Activated effector memory CD4-positive, alpha-beta T cell treated with anti-CD3 and anti-CD28 coated beads, Interleukin-2, amount 50 U/mL, for 16 hours (primary cell): ENCODE measurements at places on chromosomes 3 and 15.
A peak's percentile ranks its signal among the peaks of the same experiment; 100 is the strongest.

GRCh38 chr3:5304789-5305683 is 117.5 kb downstream of the EDEM1 start:
- DNase-seq = no peak

DNA sequence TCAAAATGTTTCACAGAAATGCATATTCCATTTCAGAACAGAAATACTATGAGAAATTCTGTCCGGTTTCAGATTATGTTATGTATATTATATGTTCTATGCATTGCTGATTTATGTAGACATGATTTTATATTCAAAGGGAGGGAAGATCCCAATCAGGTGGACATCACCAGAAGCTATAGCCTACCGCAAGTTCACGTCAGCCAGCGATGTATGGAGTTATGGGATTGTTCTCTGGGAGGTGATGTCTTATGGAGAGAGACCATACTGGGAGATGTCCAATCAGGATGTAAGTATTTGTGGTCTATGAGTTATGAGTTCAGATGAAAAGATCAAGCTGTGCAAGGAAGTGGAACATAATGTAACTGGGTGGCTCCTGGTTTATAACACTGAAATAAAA is 341.7 kb downstream of the EPHA3 start:
- no peak for DNase-seq

GRCh38 chr3:132421832-132422231 is 4.5 kb downstream of the DNAJC13 start:
- no peak for DNase-seq

DNA sequence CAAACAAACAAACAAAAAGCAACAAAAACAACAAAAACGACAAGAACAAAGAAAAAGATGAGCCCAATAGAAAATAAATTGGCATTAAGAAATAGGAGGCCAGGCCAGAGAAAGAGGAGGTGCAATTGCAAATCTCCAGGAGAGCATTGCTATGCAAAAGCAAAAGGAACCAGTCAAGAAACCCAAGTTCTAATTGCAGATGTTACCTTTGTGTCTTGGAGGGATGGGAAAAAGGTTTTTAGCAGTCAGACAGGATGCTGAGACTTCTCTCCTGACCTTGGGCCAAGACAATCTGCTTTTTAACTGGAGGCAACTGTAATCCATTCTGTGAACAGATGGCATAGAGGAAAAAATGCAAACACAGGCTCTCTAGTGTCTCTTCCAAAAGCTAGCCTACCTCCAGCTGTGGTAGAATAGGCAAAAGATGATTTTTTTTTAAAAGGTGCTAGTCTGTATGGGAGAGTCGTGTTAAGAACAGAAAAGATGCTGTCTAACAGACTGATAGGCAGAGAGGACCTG is 56.4 kb downstream of the LSAMP start:
- no peak for DNase-seq

GRCh38 chr3:182618085-182618732 is 175.1 kb upstream of the ATP11B start:
- no peak for DNase-seq

DNA sequence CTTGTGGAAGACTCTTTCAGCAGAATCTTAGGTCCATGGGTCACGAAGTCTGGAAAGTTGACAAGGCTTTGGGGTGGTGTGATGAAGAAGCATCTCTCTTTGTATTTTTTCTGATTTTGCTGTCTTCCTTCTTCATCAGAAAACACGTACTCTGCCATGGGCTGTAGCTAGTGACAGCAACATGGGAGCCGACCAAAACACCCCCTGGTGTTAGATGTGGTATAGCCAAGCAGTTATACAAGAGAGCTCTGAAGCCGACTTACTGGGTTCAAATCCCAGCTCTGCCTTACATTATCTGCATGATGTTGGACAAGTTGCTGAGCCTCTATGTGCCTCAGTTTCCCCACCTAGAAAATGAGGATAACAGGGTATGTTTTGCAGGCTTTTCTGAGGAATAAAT is 32.9 kb upstream of the LYZL4 start:
- DNase-seq = no peak

DNA sequence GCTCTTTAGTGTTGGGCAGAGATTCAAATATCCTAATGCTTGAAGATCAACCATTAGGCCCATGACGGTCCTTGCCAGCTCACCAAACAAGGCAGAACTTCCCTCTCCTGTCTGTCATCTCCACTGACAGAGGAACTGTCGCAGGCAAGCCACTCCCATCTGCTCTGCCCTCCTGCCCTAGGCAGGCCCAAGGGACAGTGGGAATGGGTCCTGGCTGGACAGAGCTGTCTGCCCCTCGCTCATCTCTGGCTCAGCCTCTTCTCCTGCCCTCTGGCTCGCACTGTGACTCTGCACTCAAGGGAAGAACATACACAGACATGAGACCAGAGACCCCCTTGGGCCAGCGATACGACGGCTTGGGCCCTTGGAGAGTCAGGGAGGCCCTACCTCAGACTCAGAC is 7.6 kb upstream of the MUSTN1 start:
- DNase-seq = no peak

GRCh38 chr3:187015903-187016638 is 85.7 kb downstream of the ST6GAL1 start:
- no peak for DNase-seq

- no peak for DNase-seq
Observed at GRCh38 chr15:64687688-64688087, 87.7 kb downstream of the RBPMS2 start.

GRCh38 chr15:34729056-34729455 is 25.7 kb downstream of the GJD2 start:
- DNase-seq = no peak

DNA sequence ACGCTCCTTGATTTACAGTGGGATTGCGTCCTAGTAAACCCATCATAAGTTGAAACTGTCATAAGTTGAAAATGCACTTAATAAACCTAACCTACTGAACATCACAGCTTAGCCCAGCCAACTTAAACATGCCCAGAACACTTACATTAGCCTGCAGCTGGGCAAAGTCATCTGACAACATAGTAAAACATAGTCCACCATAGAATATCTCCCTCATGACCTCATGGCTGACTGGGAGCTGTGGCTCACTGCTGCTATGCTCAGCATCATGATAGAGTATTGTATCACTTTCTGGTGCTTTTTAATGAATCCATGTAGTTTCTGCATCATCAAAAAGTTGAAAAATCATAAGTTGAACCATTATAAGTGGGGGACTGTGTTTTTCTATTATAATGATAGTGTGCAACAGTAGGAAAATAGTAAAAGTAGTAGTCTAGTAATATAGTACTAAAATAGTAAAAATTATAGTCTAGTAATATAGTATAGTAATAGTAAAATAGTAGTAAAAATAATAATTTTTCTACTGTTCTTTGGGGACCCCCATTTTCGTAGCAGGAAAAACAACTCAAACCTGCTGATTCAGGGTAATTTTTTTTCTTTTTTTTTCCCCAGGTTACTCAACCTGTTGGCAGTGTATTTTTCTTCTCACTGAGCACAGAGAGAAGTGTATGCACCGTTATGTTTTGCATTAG is 233.5 kb downstream of the MYRIP start:
- no peak for DNase-seq

DNA sequence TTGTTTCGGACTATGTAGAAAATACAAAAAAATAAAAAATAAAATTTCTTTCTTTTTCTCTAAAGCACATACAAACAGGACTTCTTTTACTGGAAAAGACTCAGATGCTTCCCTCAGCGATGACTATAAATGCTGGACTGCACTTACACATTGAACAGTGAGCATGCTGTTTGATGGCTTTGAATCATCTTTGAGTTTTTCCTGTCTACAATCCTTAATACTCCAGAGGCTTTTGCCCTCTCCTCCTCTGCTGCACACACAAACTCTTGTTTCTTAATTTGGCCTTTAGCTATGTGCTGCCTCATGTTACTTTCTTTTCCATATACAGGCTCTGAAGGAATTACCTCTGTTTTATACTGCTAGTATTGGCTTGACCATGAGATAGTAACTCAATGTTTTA is 575.1 kb downstream of the EPHA3 start:
- DNase-seq = no peak

DNA sequence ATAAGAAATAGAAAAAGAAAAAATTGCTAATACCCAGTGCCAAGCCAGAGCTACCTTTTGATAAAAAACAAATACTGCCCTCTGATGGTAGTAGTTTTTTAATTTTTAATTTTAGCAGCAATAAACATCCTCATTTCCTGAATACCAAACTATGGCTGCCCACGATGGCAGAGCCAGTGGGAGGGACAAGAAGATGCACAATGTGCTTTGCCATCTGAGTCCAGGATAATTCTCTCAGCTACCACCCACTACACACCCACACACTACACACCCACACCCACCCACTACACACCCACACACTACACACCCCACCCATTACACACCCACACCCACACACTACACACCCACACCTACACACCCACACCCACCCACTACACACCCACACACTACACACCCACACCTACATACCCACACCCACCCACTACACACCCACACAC is 17.8 kb downstream of the CEP19 start:
- DNase-seq = no peak

GRCh38 chr3:182484682-182485081 is 308.6 kb upstream of the ATP11B start:
- no peak for DNase-seq

DNA sequence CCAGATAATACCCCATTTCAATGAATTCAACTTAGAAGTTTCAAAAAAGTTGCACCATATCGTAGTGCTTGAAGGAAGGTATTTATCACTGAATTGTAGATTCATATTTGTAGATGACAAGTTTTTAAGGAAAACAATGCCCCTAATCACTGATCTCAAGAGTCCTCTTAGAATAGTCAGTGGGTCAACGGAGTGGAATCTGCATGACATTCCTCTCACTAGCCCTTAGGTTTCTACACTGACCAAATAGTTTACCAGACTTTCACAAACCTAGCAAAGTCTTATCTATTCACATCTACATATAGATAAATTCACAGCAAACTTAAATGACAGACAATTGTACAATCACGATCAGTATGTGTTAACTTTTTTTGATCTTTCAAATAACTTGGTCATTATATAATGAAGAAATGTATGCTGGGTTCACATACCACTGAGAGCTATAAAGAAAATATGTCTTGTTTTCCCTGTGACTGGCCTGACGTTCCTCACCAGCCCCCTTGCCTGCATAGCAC is 35.7 kb upstream of the PHLDB2 start:
- DNase-seq = no peak

- DNase-seq = no peak
Observed at GRCh38 chr3:23341147-23341838, 138.2 kb downstream of the UBE2E2 start.

DNA sequence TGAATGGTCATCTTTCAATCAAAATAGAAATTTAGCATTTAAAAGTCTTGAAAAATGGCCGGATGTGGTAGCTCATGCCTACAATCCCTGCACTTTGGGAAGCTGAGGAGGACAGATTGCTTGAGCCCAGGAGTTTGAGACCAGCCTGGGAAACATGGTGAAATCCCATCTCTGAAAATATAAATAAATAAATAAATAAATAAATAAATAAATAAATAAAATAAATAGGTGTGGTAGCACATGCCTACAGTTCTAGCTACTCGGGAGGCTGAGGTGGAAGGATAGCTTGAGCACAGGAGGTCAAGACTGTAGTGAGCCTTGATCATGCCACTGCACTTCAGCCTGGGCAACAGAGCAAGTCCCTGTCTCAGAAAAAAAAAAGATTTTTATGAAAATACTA is 25.9 kb downstream of the SLC30A4 start:
- no peak for DNase-seq

- DNase-seq = no peak
Observed at GRCh38 chr3:11047500-11047899, 55.0 kb downstream of the SLC6A1 start.

DNA sequence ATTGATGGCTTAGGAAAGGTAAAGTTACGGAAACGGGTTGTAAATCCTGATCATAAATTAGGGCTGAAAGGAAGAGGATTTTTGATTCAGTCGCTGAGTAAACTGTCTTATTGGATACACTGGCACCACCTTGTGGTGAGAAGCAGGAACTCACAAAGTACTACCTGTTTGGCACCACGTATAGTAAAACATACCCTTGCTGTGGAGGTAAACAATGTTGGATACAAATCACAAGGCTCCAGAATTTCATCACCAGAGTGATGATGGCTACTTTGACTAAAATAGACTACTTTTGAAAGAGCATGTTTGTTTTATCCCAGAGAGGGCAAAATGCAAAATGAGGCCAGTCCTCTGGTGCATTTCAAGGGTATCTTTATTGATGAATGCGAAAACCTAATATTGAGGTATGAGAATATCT is 216.9 kb downstream of the IGSF11 start:
- no peak for DNase-seq

DNA sequence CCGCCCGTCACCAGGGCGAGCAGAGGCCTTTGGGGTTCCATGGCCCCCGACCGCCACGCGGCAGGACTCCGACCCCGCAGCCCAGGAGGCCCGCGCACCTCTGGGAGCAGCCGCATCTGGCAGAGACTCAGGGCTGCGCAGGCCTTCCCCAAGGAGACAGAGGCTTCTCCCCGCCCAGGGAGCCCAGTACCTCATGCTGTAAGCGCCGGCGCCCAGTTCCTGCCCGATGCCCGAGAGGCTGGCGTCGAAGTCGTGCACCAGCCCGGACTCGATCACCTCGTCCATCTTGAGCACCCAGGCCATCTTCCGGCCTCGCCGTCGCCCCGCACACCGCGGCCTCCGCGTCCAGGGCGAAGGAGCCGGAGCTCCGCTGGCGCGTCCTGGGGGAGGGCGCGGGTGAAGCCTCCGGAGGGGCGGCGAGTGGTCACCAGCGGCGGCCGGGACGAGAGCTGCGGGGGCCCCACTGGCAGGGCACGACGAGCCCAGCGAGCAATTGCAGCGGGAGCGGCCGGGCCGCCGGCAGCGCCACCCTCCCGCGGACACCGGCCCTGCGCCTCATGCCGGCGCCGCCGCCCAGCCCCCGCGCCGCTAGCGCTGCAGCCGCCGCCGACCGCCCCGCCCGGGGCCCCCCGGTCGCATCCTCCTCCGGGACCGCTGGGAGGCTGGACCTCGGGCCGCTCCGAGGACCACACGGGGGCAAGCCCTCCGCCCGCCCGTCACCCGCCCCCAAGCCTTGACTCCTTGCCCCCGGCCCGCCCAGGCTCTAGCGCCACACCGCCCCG is 468 bp downstream of the UBP1 start:
- peak; percentile 82 for DNase-seq

DNA sequence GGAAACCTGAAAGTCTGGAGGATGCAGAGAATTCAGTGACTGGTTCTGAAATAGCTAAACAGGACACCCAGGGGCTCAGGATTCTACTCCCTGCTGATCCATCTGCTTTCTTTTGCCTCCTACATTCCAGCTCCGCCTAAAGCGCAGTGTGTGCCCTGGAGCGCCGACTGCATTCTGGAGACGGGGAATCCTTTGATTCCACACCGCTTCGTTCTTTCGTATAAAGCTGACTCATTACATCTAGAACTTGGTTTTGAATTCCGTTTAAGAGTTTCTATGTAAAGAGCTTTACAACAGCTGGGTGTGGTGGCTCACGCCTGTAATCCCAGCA is 61.8 kb downstream of the SENP2 start:
- no peak for DNase-seq
